Substantia nigra (tissue), 51 donors: ENCODE measurements at places on chromosomes 1 and 21.
A peak's percentile ranks its signal among the peaks of the same experiment; 100 is the strongest.

DNA sequence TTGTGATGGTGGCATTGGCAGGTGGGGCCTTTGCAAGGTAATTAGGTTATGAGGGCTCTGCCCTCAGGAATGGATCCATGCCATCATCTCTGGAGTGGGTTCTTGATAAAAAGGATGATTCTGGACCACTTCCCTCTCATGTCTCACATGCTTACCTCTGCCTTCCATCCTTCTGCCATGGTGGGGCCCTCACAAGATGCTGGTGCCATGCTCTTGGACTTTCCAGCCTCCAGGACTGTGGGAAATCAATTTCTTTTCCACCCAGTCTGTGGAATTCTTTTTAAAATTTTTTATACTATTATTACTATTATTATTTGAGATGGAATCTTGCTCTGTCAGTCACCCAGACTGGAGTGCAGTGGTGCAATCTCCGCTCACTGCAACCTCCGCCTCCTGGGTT is 57.3 kb downstream of the ACBD3 start:
- DNase-seq: no peak

- DNase-seq: no peak
Measured at GRCh38 chr1:113943028-113943811, 14.1 kb downstream of the HIPK1 start.

GRCh38 chr1:1407636-1408318 is 684 bp upstream of the MRPL20 start:
- DNase-seq: no peak

DNA sequence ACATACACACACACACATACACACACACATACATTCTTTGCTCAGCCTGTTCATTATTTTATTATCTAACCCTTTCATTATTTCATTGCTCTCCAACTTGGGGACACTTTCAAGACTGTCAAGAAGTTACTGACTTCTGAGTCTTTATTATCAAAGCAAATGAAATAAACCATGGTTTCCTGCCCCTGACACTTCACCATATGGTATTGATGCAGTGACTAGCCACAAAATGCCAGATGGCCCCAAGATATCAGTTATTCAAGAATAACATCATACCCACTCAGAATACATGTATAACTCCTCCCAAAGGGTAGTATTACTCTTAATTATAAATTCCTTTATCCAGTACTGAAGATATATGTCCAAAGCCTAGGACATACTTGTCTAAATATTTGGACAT is 197.3 kb downstream of the MRPL39 start:
- no peak for DNase-seq

DNA sequence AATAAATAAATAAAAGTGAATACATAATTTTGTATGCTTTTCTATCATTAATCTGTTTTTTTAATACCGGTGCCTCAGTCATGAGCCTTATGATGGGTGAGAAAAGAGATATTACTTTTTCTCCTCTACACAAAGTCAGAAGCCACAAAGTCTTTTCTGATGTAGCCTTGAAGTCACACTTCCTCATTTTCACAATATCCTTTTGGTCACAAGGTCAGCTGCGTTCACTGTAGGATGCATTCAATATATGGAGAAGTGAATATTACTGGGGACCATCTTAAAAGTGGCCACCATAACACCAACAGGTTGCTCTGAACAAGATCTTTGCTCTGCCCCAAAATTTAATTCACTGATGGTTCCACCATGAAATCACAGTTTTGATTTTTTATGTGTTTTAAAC is 83.3 kb upstream of the TNR start:
- DNase-seq: no peak

DNA sequence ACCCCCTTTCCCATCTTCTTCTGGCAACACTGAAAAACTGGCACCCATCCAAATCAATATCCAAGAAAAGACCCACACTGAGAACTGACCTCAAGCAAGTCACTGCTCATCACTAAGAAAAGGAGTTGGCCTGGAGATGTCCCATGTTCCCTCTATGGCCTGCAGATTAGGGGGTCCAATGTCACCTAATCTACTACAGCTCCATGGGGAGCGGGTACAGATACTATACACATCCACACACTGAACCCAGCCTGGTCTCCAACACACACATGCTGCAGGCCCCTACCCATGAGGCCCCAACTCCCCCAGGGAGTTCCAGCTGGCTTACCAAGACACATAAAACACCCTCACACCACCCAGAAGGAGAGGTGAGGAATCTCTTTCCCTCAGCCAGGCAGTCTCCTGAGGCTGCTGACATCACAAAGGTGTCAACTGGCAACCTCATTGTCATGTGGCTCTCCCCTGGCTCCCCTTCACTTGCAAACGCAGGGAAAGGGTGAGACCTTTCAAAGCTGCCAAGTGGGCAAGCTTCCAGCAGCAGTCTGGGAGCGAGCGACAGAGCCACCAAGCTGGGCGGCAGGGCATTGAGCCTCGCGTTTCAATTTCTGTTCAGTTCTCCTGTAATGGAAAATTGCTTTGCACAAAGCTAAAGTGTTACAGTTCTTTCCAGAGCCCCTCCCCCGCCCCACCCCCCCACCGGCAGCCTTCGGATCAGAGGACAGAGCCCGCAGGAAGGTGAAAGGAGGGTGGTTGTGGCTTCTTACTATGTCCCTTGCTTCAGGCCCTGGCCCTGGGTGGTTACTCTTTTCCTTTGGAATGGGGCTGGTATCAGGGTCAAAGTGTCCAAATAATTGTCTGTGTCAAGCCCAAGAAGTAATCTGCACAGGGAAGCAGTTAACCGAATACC is at the start of gene LRRC52:
TSS of gene LRRC52 (plus strand) at position 469 of the 907 bp plus-strand sequence. CDS start at position 766, 297 bp downstream.
- DNase-seq: peak; percentile 53

DNA sequence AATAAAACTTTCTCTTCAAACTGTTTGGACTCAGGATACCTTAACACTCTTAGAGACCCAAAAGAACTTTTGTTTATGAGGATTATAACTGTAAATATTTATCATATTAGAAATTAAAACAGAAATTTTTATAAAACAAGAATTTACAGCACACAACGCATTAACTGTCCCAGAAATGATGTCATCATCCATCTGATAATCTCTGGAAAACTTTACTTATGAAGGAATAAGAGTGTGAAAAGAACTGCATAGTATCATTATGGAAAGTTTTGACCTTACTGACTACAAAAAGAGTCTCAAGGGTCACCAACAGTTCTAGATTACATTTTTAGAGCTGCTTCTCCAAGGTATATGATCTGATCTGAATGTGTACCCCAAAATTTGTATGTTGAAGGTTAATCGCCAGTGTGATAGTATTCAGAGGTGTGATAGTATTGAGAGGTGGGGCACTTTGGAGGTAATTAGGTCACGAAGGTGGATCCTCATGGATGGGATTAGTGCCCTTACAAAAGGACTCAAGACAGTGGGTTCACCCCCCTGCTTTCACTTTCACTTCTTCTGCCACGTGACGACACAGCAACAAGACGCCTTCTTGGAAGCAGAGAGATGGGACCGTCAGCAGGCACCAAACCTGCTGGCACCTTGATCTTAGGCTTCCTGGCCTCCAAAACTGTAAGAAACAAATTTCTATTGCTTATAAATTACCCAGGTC is 95.7 kb upstream of the NR5A2 start:
- DNase-seq: no peak

GRCh38 chr1:80427881-80428280 is 1372.9 kb upstream of the ADGRL2 start:
- DNase-seq: no peak

DNA sequence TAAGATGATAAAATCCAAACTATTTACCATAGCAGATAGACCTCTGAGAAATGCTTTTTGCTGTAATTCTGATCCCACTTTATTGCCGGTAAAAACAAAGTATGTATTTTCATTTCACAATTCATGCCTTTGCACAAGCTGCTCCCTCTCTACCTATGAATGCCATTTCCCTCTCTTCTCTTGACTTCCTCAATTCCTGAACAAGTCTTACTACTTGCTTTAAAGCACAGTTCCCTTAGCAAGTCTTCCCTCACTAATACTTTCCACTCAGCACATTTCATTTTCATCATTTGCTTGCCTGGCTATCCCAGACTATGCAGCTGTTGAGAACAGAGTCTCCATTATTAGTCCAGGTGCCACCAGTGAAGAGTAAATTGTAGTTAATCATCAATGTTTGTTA is 13.8 kb downstream of the GPATCH2 start:
- no peak for DNase-seq

GRCh38 chr1:67687198-67687545 is 2.2 kb downstream of the GADD45A start:
- no peak for DNase-seq

GRCh38 chr1:157133426-157133825 is 4.8 kb downstream of the ETV3 start:
- no peak for DNase-seq

GRCh38 chr1:200488375-200489165 is 78.7 kb upstream of the ZNF281 start:
- DNase-seq: peak; percentile 22

- no peak for DNase-seq
Measured at GRCh38 chr1:1941868-1942752, 23.0 kb upstream of the TMEM52 start.

- no peak for DNase-seq
Measured at GRCh38 chr1:14876747-14877146, 276.8 kb upstream of the TMEM51 start.

GRCh38 chr1:192553741-192554140 is 21.8 kb upstream of the RGS1 start:
- no peak for DNase-seq

DNA sequence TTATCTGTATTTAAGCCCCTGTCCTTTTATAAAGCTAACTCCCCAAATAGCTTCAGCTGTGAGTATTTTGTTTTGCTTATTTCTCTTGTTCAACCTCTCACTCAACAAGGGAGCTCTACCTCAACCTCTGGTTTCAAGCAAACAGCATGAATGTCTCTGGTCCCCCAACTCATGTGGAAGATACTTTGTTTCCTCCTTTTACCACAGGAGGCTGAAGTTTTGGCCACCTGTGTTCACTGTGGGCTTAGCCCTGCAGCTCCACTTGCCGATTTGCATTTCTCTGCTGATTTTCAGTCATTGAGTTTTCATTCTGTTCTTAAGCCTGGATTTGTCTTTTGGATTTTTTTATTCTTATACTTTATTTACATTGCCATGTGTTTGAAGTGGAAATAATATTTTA is 613.1 kb downstream of the USP25 start:
- no peak for DNase-seq

DNA sequence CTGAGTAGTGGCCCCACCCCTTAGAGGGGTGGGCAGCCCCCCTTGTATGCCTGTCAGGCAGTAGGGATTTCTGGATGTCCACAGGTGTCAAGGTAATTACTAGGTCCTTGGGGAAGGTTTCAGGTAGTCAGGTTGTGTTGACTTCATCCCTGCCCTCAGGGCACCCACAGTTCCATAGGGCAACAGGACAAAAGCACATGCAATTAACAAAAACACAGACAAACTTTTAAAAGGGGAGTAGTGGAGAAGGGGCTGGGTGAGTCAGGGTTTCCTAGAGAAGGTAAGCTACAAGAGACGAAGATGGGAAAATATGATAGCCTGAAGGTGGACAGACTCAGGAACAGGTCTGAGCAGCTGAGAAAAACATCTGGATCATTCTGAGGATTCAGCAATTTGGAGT is 14.1 kb downstream of the KRTCAP2 start:
- DNase-seq: no peak

GRCh38 chr21:26093122-26093521 is 77.4 kb downstream of the APP start:
- DNase-seq: no peak

GRCh38 chr1:17999884-18000283 is 107.7 kb upstream of the IGSF21 start:
- DNase-seq: no peak
